ENCODE measurements at places on chromosomes 1 and 21.
A peak's percentile ranks its signal among the peaks of the same experiment; 100 is the strongest.

- no peak for DNase-seq
Observed at GRCh38 chr1:74790453-74790852, 57.5 kb downstream of the TYW3 start.

DNA sequence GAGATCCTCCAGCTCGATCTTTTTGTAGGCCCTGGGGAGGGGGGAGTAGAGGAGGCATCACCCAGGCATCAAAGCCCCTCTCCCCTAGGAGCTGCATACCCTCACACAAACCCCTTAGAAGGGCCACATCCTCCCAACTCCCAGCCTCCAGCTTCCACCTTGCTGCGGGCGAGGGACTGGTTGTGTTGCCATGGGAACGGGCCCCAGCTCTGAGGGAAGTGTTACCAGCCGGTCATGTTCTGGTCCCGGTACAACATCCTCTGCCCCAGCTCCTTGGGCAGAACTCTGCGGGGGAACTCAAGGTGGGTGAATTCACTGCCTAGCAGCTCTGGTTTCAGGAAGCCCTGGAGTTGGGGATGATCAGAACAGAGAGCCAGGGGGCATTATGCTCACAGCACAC, 4.1 kb downstream of the PPM1J start:
- no peak for DNase-seq

- DNase-seq, result no peak
Observed at GRCh38 chr1:31736675-31737074, 27.5 kb downstream of the ADGRB2 start.

DNA sequence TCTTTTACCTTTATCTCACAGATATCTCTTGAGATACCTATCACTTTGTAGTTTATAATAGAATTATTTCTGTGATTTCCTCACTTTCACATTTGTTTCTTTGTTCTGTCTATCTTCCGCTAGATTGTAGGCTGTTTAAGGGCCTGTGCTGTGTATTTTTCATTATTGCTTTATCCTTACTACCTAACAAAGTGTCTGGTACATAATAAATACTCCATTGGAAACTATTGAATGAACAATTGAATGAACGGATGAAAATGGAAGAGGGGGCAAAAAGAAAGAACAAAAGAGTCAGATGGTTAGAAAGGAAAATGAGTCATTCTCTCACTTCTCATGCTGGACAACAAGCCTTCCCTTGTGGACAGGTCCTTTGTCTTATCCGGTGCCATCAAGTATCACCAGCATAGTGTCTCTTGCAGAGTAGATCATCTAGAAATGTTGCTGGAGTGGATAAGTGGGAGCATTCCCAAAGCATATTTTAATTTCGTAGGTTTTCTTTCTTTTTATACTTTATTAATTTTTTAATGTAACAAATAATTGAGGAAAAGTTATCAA, 159.8 kb downstream of the NEK7 start:
- peak; percentile 30 for DNase-seq

GRCh38 chr1:10155087-10155712, 55.2 kb upstream of the KIF1B start:
- no peak for DNase-seq

GRCh38 chr1:211965108-211965805, 70.1 kb downstream of the INTS7 start:
- DNase-seq, result no peak

DNA sequence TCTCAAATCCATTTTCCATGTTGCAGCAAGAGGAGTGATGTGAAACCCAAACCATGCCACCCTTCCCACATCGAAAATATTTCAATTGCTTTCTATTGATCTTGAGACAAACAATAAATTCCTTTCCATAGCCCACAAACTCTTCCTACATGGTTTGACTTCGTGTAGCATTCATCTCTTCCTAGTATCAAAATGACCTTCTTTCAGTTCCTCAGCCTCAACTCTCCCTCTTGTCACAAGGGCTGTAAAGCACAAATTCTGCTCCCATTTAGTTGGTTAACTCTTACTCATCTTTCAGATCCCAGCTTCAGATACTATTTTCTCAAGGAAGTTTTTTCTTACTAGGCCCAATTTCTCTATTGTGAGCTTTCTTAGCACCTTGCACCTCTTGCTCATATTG, 99.0 kb downstream of the ZNF281 start:
- DNase-seq, result no peak

- DNase-seq, result no peak
Observed at GRCh38 chr1:207923561-207923960, 12.6 kb upstream of the CD34 start.

DNA sequence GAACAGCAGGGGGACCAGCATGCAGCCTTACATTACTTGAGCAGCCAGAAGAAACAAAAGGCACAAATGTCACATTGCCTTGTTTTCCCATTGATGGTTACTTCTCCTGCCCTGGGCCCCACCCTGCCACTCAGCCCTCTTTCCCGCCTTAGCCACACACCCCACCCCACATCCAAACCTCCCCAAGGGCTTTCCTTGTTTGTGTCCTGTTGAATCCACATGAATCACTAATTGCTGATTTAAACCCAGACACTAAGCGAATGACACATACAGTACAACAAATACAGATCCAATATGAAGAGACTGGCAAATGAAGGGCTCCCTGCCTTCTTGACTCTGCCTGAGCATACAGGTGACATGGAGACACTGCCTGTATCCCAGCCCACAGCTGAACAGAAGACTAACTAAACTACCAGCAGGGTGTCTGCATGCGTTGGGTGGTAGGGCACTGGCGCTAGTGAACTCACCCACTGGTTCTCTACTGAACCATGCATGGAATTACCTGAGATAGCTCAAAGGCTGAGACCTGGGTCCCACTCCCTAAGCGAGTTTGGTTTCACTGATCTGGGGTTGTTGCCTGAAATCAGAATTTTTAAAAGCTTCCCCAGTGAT, 3.1 kb downstream of the IGSF3 start:
- DNase-seq, result no peak

GRCh38 chr1:157085421-157085820, 14.2 kb downstream of the ETV3L start:
- no peak for DNase-seq

DNA sequence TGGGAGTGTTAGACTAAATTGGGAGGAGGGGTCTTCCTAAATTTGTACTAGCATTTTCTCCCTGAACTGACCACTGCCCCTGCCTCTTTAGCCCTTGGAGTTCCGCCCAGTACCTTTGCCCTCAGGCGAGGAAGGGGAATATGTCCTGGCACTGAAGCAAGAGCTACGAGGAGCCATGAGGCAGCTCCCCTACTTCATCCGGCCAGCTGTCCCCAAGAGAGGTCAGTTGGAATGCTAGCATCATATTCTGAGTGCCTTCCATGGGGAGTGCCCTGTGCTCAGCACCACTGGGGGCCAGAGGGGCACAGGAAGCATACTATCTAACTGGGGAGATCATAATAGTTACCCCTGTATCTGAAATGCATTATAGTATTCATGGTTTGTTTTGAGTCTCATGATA, 10.7 kb downstream of the POLR3GL start:
- no peak for DNase-seq

GRCh38 chr1:175208773-175209492, 16.4 kb upstream of the KIAA0040 start:
- DNase-seq, result no peak
